ENCODE measurements at places on chromosomes 6 and 20.

DNA sequence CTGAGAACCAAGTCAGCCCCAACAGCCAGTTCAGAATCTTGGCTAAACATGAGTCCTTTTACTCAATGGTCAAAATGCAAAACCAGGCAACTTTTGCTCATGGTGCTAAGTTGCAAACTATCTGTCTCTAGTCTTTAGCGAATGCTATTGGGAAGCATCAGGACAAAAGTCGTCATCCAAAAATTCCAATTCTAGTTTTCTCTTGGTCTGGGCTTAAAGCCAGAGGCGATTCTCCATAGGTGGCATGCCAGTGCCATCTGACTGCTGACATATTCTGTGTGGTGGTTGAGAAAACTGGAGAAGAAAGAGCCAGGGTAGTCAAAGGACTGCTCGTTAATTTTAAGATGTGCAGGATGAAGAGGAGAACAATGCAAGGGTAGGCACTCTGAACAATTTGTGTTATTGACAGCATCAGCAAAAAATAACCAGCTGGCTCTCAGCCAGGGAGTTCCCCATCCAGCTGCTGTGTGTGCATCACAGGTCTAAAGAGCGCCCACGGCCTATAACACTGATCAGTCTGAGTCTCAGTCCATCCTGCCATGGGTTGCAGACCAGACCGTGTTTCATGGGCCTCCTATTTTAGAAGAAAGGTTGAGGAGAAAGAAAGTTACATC lies 313.6 kb downstream of the ALDH8A1 start:
- DNase-seq: no peak

GRCh38 chr20:458776-459175 lies 3.6 kb downstream of the TBC1D20 start:
- DNase-seq: no peak

GRCh38 chr6:53360093-53360912 lies 11.6 kb upstream of the ELOVL5 start:
- DNase-seq: no peak

DNA sequence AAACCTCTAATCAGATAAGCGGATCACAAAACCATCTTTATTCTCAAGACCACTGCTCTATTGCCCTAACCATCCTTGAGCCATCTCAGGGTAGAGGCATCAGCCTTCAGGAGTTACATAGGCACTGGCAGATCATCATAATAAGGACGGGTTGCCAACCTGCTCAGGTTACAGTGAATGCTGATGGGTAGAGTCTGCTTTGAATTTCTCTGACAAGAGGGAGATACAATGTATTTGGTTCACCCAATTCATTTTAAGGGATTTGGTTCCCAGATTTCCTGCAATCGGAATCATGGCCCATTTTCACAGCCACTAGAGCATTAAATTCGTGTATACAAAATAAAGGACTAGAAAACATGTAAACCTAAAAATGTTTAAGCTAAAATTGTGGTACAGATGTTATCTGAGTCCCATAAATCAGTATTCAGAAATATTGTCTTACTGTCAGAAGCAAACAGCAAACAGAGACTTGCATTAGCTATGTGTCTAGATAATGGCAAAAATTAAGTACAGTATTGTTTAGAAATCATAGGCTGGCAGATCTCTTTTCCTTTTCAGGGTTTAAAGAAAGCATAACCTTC lies 41.9 kb upstream of the TMEM170B start:
- no peak for DNase-seq

GRCh38 chr6:160202411-160202810 lies 56.2 kb downstream of the SLC22A2 start:
- DNase-seq: no peak

DNA sequence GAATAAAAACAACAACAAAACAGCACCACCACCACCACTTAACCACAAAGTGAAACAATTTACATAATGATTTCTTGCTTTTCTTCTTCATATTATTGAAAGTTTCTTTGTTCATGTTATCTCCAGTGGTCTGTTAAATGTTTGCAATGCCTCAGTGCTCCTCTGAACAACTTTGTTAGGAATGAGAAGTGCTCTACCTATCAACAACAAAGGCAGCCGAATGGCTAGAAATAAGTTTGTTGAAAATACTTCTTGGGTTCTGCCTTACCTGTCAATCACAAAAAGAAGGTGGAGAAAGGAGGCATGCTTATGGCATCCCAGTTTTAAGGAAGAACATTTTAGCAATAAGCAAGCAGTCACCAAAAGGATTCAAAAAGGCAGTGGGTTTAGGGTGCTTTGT lies 490.2 kb downstream of the PRKN start:
- no peak for DNase-seq

DNA sequence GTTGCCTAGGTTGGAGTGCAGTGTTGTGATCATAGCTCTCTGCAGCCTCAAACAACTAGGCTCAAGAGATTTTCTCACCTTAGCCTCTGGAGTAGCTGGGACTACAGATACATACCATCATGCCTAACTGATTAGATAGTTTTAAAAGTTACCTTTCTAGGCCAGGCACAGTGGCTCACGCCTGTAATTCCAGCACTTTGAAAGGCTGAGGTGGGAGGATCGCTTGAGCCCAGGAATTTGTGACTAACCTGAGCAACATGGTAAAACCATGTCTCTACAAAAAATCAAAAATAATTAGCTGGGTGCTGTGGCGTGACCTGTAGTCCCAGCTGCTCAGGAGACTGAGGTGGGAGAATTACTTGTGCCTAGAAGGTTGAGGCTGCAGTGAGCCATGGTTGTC lies 41.2 kb downstream of the SLC17A5 start:
- DNase-seq: no peak

GRCh38 chr6:51107769-51108203 lies 289.1 kb downstream of the TFAP2B start:
- DNase-seq: no peak

DNA sequence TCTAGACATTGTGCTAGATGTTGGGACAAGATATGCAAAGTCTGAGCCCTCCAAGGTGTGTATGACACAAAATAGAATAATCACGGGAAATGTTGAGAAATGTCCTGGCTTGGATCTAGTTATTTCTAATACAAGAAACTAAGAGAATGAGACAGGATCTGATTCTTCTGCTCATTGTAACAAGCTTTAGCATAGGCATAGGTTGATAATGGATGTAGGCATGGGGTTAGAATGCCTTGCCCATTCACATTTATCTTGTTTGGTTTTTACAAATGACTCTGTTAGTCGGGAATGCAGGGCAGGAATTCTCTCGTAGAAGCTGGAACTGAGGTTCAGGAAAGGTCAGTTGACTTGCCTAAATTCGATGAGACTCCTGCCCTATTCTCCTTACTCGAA lies 1.5 kb upstream of the SLC26A8 start:
- DNase-seq: no peak

GRCh38 chr6:139161817-139162284 lies 27.0 kb downstream of the HECA start:
- no peak for DNase-seq

- DNase-seq: no peak
These were observed 49.9 kb downstream of the TGM2 start for GRCh38 chr20:38115205-38115604.

GRCh38 chr6:149128489-149129145 lies 188.9 kb upstream of the TAB2 start:
- no peak for DNase-seq

- DNase-seq: no peak
These were observed 307.1 kb upstream of the PLN start for GRCh38 chr6:118240878-118241528.

GRCh38 chr20:61799928-61800327 lies 265.8 kb downstream of the TAF4 start:
- no peak for DNase-seq

- DNase-seq: no peak
These were observed 72.5 kb downstream of the ANKS1A start for GRCh38 chr6:34961574-34961973.

DNA sequence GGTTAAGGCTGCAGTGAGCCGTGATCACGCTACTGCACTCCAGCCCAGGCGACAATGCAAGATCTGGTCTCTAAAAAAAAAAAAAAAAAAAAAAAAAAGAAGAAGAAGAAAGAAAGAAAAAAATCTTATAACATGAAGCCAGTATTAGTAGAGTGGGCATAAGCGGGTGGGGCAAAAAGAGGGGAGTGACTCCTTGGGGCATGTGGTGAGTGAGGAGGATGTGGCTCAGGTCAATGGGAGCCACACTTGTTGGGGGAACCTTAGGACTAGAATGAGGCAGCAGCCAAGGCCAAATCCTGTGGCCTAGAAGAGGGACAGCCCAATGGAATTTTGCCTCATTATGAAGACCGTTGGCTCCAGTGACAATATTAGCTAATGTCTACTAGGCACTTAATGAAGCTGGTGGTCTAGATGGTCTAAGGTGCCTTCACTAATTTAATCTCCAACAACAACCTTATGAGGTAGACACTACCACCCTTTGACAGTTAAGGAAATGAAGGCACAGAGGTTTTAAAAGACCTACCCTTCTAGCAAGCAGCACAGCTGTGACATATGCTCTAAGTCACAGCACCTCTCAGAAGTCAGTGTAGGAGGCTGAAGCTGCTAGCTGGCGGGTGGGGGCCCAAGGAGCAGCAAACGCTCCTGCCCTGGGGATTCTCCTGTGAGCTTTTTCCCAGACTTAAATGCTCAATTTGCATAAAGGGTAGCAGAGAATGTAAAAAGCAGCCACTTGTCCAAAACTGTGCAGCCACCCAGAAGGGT lies 23.6 kb upstream of the ARMC12 start:
- DNase-seq: no peak

DNA sequence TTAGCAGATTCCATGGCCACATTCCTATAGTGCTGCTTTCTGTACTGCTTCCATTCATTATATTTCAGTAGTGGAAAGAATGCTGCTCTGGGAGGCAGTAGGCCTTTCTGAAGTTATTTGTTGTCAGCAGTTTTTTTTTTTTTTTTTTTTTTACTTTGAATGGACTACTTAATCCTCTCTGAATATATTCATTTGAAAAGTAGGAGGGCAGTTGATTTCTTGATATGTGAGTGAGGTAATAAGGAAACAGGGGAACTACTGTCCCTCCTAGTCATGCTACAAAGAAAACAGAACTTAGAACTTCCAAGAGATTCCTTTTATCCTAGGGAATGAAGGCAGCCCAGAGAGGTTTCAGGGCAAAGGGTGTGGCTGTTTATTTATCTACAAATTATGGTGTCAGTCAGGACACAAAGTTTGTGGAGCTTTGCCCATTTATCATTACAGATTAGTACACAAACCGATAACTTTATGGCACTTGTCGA lies 155.9 kb downstream of the JARID2 start:
- no peak for DNase-seq

GRCh38 chr6:134162932-134163331 lies 110.5 kb upstream of the SLC2A12 start:
- no peak for DNase-seq

GRCh38 chr6:27422651-27423332 lies 34.2 kb downstream of the ZNF391 start:
- DNase-seq: no peak

DNA sequence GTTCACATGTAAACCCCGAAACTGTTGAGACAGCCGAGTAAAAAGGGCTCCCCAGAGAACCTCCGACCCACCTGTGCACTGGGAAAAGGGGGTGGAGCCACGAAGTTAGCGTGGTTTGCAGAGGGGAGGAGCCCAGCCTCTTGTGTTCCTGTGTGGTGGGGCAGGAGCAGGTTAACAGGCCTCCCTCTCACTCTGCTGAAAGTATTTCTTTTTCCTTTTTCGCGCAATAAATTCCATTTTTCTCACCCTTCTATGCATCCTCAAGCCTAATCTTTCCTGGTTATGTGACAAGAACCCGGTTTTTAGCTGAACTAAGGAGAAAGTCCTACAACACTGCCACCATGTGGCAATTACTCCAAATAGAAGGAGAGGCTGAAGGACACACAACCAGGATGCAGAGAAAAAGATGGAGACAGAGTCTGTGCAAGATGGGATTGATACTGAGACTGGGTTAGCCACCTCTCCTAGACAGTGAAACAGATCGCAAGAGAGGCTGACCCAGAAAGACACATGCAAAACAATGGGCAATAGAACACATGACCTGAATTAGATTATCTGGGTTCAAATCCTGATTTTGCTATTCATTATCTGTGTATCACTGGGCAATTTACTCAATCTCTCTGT lies 168.7 kb upstream of the PRSS16 start:
- DNase-seq: no peak

GRCh38 chr20:56391037-56391436 lies 978 bp downstream of the AURKA start:
- no peak for DNase-seq

DNA sequence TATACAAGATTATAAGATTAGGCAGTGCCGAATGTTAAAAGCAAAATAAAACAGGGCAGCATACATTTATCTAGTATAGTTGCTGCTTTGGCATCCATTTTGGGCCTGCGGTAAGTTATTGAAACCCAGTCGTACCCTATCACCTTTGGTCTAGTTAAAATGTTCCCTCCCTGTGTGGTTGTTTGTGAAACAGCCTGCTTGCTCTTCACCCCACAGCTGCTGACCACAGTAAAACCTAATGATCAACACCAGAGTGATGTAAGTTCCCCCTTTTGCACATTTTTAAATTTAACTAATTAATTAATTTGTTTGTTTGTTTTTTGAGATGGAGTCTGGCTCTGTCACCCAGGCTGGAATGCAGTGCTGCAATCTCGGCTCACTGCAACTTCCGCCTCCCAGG lies 50.3 kb upstream of the TXNDC5 start:
- DNase-seq: no peak

GRCh38 chr6:128439627-128440026 lies 80.8 kb downstream of the PTPRK start:
- DNase-seq: no peak

DNA sequence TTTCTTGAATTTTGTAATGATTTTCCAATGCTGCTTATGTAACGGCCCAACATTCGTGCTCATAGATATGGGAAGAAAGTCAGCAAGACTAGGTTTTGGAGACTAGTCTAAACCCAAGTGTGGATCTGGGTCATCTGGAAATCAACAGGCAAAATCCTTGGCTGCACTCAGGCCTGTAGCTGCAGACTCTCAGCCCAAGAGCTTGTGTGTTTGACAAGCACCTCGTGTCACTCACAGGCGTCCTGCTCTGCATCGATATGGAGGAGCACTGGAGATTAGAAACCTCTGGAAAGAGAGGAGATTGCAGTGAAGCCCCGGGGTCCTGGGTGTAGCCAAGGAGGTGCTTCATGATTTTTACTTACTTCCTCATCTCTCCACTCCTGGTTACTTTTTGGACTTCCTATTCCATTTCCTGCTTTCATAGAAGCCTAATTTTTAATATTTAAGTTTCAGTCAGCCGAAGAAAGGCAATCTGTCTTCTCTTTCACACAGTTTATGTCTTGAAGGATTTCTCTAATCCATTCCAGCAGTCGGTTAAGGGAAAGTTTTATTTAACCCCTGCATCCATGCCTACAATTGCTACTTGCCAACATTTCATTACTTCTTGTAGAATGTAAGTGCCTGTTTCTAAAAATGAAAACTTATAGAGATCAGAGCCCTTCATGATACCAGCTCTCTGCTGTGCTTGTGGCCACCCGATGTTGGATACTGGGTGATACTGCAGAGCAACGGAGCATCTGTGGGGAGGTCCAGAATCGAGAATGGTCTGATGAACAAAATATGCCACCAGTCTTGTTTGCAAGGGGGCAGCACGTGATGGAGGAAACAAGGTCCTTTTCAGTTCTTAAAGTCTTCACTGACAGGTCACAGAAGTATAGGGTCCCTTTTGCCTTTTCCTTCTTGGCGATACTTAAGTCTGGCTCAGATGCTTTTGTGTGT lies 296.3 kb downstream of the QKI start:
- DNase-seq: no peak

All from cortex of kidney (tissue), 1 donor.